Activated CD4-positive, alpha-beta T cell treated with anti-CD3 and anti-CD28 coated beads for 4 hours (primary cell): ENCODE measurements at places on chromosomes 6 and 20.
A peak's percentile ranks its signal among the peaks of the same experiment; 100 is the strongest.

DNA sequence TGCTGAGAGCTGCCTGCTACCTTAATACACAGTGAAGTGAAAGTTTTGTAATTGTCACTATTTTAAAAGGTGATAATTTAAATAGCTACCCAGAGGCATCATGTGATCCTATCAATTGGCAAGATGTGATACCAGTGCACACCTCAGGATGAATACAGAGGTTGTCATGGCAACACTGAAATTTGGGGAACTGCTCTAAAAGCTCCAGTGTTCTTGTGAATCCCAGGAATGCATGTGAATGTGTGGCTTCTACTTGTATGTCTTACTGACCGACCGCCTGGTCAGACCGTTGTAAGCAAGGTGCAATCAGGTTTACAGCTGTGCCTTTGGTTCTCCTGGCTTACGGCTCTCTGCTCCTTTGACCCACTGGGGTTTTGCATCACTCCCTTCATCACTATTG lies 146.3 kb upstream of the GJE1 start:
- DNase-seq: no peak

GRCh38 chr6:39347906-39348585 lies 25.5 kb upstream of the KCNK16 start:
- peak; percentile 12 for DNase-seq

DNA sequence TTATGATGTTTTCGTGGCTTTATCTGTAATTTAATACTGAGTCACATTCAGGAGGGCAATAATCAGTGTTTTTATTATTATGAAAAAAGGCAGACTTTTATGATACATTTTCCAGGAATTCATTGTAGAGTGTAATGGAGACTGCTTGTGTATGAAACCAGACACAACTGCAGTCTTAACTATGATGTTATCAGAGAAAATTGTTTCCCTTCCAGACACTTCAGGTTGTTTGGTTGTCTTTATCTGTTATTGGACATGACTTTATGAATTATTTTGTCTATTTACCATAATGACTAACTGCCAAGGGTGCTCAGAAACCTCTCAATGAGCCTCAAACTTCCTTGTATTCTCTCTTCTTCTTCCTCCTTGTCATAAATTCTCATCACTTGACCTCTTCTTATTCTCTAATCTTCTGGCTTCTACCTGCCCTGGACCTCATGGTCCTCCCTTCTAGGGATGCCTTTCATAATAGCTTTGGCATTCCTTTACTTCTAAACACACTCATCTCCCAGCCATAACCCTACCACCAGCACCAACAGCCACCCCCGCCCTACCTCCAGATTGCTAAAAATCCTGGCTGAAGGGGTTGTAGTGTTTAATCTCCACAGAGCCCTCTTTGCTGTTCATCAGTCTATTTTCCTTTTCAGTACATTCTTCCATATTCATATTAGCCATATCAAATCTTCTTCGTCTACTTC lies 492.5 kb downstream of the CDKAL1 start:
- no peak for DNase-seq

DNA sequence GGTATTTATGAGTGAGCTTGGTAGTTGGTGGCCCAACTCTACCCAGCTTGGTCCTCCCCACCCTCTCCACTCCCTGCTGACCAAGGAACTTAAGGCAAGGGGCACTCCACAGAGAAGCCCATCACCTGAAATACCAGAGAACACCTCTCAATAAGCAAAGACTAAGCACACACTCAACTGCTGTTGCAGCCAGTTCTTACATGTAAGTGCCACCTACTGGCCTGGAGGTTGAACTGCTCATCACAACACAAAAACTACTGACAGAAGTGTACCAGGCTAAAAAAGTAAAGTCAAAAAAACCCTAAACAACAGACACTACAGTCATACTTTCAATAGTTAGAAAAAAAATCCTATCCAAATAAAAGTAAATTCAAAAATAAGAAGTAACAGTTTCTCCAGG lies 146.2 kb downstream of the FAM83B start:
- DNase-seq: no peak

DNA sequence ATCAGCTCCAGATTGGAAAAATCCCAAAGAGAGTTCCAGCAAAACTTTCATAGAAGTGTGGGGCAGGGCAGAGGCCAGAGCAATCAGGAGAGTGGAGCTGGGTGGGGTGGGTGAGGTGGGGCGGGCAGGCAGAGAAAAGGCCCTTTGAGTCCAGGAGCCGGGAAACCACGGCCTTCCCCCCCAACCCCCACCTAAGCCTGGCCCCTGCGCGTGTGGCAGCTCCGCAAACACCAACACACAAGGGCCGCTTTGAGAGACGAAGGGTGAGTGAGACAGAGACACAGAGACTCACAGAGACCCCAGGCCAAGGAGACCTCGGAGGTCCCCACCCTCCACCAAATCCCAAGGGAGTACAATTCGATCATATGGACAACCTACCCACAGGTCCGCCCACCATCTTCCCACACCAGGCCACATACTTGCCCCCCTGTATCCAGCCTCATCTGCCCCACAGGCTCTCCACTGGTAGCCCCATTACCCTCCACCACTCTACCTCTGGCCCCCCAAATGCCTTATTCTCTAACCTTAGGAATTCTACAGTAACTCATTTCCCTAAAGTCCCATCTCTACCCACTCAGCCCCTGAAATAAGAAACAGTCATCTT lies 1.7 kb downstream of the COL11A2 start:
- DNase-seq: no peak

DNA sequence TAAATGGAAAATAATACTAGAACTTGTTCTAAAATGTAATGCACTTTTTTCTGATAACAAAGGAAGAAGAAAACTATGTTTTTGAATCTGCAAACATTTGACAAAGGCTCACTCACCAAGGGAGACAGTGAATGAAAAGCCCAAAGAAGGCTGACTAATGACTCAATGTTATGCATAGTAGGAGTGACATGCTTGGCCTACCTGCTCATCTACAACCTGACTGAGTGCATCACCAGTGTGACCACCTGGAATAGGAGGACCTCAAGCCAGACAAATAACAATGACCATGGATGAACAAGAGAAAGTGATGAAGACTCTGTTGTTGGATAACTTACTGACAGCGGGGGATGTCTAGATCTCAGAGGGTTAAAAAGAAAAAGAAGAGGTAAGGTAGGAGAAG lies 157.2 kb downstream of the SIM1 start:
- no peak for DNase-seq

DNA sequence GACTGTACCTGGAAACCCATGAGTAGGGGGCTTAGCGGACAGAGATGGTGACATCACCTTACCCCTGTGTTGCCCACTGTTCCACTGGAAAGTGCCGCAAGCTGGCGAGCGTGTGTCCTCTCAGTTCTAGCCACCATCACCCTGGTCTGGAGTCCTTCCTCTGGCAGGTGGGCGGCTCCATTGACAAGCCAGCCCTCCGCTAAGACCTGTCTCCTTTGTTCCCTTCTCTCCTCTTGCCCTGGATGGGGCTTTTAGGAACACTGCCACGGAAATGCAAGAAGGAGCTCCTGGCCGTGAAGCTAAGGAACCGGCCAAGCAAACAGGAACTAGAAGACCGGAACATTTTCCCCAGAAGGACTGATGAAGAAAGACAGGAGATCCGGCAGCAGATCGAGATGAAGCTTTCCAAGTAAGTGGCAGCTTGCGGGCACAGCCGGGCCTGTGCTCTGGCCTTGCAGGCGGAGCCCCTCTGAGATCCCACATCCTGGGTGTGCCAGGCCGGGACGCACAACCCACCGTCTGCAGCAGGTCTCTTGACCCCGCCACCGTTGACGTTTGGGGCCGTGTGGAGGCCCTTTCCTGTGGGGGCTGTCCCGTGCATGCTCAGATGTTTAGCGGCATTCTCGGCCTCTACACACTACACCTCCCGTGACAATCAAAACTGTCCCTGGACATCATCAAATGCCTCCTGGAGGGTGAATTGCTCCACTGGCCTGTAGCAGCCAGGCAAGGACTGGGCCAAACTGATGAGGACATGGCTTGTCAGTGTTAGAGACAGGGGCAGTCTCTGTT lies 127.5 kb downstream of the SYCP2 start:
- no peak for DNase-seq

- peak; percentile 73 for DNase-seq
Measured at GRCh38 chr20:62804627-62805154, at the start of gene OGFR. Gene OGFR, plus strand, starts transcription at chr20:62804835. Its CDS starts 25 bp downstream, at chr20:62804860.

- DNase-seq: no peak
Measured at GRCh38 chr6:150142097-150142669, 661 bp upstream of the PPP1R14C start.

DNA sequence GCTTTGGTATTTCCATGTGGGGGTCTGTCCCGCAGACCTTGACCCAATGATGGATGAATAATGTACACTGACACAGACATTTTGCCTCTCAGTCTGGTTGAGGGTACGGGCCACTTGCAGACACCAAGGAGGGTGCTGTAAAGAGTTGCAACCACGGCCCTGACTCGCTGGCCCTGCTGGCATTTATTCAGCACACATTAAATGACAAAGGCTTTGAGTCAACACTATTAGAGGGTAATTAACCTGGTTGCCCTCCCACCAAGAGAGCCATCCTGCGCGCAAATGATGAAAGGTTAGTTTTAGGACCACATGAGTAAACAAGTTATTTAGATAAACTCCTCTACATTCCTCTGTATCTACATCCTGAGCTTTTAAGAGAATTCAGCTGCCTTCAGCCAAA lies 308.9 kb upstream of the MMS22L start:
- no peak for DNase-seq

DNA sequence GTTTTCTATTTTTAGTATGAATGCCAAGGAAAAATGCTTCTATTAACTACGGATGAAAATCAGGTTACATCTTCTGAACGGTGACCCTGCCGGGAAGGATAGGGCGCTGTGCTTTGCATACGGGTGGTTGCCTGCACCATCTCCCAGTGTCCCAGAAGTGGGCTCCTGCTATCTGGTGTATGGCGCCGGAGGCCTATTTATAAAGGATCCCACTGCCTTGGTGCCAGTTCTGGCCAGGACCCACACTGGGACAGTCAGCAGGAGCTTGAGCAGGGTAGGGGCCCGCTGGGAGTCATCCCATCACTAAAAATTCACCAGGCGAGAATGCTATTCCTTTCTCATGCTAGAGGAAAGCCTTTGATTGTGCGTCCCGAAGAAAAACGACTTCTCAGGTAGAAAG lies 22.9 kb downstream of the TMEM242 start:
- DNase-seq: no peak

- DNase-seq: no peak
Measured at GRCh38 chr6:73028893-73029450, 196.3 kb downstream of the KHDC1L start.

- no peak for DNase-seq
Measured at GRCh38 chr20:5914859-5915258, 35.5 kb downstream of the TRMT6 start.

- no peak for DNase-seq
Measured at GRCh38 chr20:63301671-63302070, 8.7 kb downstream of the COL20A1 start.

GRCh38 chr6:13362412-13362811 lies 34.1 kb upstream of the TBC1D7 start:
- no peak for DNase-seq

DNA sequence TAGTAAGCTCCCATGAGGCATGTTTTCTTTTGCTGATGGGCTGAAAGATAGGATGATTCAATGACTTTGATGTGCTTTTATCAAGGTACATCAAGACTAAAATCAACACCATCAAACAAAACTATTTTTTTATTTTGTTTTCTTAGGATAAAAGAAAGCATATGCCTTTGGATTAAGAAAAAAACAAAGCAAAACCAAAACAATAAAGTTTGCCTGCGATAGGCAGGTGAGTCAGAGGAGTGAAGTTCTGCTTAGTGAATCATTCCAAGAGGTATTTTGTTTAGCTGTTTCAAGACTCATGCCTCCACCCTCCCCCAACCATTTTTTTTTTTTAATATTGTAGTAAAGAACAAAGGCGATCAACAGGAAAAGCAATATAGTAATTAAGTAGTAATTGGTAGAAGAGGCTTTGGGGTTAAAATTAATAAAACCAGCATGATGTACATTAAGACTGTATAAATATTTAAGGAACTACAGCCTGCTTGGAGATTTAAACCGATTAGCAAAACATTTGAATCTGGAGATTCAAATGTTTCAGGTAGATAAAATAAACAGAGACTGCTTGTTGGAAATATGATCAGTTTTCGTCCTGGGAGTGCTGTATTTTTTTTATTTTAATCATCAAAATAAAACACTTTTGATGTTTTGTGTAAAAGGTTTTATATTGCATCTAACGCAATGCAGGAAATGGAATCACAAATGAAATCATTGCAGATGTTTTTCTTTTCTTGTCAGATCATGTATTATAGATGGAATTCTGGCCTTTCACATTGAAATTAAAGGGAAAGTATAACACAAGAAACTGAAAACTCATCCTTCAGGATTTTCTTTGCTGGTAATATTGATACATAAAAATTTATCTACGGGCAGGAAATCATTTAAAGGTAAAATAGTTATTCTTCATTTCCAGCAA lies 482.3 kb upstream of the MANEA start:
- no peak for DNase-seq

GRCh38 chr6:62037445-62037844 lies 248.6 kb downstream of the KHDRBS2 start:
- DNase-seq: no peak

- DNase-seq: no peak
Measured at GRCh38 chr20:60581606-60582115, 623.4 kb downstream of the CDH26 start.

GRCh38 chr20:20549704-20550103 lies 162.7 kb downstream of the RALGAPA2 start:
- no peak for DNase-seq

DNA sequence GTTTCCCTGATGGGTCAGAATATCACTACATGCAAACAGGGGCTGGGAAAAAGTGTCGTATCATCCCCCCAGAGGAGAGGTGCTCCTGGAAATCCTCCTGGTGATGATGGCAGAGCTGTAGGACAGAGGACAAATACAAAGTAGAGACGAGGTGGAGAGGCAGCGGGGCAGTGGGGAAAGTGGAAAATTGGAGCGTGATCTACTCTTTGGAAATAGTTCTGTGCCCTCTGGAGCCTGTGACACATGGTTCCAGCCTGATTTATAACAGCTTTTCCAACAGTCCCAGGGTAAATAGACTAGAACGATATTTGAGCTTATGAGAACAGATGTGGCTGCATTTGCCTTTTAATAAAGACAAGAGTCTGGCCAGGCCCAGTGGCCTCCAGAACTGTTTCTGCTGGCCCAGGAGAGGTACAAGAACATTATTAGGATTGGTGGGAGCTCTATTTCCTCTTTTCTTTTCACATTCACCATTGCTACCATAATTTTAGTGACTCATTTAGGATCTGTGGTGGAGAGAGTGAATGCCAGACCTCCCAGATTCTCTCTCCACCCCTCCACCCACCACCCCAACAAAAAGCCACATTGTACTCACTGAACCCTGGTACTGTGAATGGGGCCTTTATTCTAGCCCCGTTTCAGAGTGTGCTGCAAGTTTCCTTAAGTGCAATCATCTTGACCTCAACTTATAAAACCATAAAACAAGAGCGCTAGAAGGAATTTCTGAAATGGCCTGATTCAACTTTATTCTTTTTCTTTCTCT lies 78.3 kb downstream of the BTBD3 start:
- DNase-seq: no peak

GRCh38 chr6:22361576-22361975 lies 64.7 kb upstream of the PRL start:
- no peak for DNase-seq

GRCh38 chr6:70651326-70651905 lies 16.3 kb upstream of the SMAP1 start:
- DNase-seq: peak; percentile 40
